ENCODE measurements at places on chromosomes 2 and 18.

GRCh38 chr18:22434973-22435608 is 17.4 kb upstream of the CTAGE1 start:
- DNase-seq = no peak

- DNase-seq = peak; percentile 48
Measured at GRCh38 chr2:234954551-234954992, 2.8 kb downstream of the SH3BP4 start.

GRCh38 chr2:170196963-170197362 is 19.0 kb downstream of the MYO3B start:
- no peak for DNase-seq

- no peak for DNase-seq
Measured at GRCh38 chr18:48555465-48555995, 16.7 kb downstream of the CTIF start.

GRCh38 chr2:168611091-168611490 is 155.0 kb downstream of the CERS6 start:
- DNase-seq = no peak

DNA sequence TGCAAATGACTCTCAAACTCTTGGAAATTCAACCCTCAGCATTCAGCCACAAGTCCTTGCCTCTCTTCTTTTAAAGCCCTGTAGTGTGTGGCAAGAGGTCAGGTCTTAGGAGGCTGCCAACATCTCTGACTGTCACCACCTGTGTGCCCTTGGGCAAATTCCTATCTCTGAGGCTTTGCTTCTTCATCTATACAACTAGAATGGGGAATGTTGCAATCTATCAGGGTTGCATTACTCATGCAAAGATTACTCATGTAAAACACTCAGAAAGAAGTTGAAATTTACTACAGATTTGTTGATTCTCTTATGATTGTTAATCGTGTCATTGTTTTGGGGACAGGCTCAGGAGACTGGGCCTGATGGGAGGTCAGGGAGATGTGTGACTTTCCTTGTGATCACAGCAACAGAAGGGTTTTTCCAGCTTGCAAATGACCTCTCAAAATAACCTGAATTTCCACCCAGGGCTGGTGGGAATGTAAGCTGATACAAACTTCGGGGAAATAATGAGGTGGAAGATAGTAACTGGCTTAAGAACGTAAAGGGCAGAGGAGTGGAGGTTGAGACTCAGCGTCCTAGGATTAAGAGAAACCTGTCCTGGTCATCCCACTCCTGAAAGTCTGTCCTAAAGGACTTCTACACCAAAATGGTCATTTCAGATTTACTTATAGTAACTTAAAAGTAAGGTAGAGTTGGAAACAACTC is 32.1 kb upstream of the SIGLEC15 start:
- DNase-seq = no peak

- DNase-seq = peak; percentile 64
Measured at GRCh38 chr2:95333888-95334338, 36.8 kb downstream of the KCNIP3 start.

GRCh38 chr2:216341121-216341520 is 31.2 kb downstream of the MARCHF4 start:
- DNase-seq = peak; percentile 37

DNA sequence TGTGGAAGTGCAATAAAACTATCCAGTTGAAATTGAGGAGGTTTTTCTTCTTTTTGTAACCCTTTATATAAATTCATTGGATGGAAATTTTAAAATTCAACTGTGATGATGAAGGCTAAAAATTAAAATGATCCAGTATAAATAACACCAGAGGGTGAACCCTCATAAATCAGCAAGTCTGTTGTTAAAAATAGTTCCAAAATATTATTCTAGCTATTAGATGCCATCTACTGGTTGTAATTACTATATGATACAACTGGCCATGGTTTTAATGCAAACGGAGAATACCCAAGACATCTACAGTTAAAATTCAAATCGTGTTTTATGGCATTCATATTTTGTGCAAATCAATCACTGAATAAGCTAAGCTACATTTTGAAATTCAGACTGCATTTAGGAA is 53.8 kb downstream of the TMEM200C start:
- DNase-seq = no peak

- DNase-seq = no peak
Measured at GRCh38 chr18:66630831-66631230, 26.9 kb upstream of the CDH19 start.

- DNase-seq = peak; percentile 56
Measured at GRCh38 chr2:124437811-124438210, 412.7 kb downstream of the CNTNAP5 start.

GRCh38 chr2:2642906-2643890 is 312.1 kb upstream of the MYT1L start:
- no peak for DNase-seq

DNA sequence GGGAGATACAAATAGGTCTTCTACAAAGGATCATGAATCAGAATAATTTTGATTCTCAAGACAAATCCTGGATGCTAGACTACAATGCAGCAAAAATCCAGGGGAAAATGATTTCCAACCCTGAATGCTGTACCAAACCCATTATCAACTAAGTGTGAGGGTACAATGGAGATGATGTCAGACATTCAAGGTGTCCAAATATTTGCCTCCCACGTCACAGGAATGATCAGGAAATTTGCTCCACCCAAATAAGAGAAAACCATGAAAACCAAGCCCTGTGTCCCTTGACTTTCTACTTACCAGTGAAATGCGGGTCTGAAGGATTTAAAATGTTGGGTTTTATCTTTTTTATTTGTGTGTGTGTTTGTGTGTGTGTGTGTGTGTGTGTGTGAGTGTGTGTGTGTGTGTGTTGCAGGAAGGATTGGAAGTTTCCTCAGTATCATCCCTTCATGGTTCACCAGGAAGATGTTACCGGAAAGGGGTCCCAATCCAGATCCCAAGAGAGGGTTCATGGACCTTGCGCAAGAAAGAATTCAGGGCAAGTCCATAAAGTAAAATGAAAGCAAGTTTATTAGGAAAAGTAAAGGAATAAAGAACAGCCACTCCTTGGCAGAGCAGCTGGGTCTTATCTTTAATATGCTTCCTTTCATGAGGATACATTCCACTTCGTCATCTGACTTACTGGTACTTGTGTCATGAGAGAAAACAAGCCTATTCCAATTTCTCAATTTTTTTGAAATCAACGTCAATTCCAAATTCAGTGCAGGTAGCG is 61.1 kb upstream of the ID2 start:
- DNase-seq = no peak

DNA sequence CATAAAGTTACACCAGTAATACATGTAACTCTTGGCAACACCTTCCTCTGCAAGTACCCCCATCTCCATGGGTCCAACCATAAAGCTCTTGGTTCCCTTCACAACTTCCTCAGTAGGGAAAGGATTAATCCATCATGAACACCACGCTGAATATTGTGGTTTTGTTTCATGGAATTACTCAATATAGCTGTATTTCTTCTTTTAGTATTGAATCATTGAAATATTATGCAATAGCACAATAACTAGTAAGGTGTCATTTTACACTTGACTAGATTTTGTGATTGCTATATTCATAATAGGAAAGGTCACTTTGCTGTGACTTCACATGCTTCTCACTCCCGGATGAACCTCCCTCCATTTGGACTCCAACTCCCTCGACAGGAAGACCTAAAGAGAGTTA is 29.7 kb upstream of the PID1 start:
- DNase-seq = no peak

GRCh38 chr2:14626873-14627272 is 5.6 kb upstream of the LRATD1 start:
- DNase-seq = no peak

DNA sequence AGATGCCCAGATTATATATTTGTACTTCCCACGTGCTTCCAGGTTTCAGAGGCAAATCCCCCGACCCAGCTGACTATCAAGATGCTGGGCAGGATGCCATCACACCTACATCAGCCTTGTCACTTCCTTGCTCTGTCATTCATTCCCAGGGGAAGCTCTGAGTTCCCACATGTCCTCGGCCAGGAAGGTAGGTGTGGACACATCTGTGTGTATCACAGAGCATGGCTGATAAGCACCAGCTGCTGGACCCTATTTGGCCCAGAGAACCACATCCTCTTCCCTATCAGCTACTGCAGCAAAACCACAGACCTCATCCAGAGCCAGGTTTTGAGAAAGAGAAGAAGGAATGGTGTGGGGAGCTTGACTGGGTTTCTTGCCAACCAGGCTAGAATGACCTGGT is 31.9 kb upstream of the ITGA6 start:
- no peak for DNase-seq

DNA sequence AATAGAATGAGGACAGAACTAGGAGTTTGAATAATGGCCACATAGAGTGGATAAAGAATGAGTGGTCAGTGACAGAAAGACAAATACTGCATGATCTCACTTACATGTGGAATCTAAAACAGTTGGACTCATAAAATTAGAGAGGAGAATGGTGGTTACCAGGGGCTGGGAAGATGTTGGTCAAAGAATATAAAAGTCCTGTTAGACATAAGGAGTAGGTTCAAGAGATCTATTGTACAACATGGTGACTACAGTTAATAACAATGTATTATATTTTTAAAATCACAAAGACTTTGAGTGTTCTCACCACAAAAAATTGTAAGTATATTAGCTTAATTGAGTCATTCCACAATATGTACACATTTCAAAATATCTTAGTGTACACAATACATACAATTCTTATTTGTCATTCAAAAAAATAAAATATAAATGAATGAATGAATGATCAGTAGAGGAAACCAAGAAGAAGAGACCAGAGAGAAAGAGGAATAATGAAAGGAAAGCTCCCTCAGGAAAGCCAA is 177.9 kb upstream of the VRK2 start:
- no peak for DNase-seq

DNA sequence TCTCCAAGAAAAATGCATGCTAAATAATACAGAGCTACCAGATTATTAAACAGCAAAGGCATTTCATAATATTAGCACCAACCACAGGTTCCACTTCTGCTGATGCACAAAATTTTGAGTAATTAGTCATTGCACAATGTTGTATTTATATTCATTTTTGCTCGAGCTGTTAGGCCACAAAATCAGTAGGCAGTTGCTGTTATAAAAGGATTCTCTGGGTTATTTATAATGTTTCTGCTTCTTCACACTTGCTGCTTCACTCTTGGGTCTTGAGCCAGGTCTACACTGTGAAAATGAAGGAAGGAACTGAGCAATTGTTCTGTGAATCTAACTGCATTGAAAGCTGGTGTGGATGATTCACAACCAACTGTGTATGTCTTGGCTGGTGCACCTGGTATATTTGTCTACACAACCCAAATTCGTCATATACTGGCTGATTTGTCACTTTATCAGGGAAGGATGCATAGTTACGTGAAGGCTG is 38.3 kb downstream of the MRPL33 start:
- DNase-seq = no peak

GRCh38 chr2:215002500-215002899 is 135.9 kb downstream of the ABCA12 start:
- DNase-seq = peak; percentile 69

- DNase-seq = no peak
Measured at GRCh38 chr2:55952415-55952814, 28.8 kb upstream of the EFEMP1 start.

GRCh38 chr2:178412047-178412446 is 38.9 kb downstream of the PRKRA start:
- DNase-seq = no peak

DNA sequence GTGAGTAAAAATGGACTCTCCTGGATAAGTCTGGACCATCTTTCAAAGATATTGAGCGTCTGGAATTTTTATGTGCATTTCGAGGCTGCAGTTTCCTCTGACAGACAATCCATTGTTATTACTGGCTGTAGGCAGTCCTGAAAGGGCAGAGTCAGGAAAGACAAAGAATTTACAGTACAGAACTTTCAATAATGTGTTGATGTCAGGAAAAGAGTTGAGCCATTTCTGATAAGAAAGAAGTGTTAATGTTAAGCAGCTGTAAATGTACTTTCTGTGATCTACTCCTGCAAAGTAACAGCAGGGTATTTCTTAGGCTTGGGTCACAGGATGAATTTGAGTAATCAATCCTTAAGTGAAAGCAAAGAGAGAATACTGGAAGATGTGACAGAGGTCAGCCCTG is 29.8 kb downstream of the TSPYL6 start:
- DNase-seq = no peak

DNA sequence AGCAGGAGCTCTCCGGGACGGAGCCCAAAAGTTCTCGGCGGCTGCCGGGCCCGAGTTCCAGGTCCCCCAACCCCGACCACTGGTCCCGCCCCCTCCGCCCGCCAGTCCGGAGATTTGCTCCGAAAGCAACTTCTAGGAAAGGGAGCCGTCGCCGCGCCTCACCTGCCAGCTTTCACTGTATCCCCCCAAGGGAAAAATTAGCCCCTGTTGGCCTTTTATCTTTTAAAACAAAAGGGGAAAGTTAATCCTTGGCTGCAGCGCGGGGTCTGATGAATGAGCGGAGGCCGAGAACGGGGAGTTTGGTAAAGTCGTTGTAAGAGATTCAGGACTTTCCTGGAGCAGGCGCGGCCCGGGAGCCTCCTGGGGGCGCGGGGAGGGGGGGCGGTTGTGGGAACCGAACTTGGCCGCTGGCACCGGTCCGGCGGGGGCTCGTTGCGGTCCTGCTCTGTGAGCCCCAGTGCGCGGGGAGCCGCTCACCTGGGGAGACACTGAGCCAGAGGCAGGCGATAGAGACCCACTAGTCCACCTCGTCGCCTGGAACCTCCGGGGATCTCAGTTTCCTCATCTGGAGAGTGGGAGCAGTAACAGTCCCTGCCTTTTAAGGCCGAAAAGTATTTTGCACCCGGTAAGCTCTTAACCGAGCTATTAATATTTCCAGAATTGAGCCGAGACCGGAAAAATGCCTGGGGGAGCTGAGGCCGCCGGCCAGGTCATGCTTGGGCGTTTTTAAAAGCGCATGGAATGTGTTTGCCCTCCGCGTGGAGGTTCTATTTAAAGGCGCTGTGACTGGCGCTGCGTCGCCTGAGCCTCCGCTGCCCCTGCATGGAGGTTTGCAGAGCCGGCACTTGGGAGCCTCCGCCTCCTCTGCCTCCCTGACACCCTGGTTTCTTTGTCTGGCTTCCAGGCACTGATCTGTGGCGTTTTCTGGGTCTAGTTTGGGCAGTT is 1.1 kb downstream of the EFHD1 start:
- DNase-seq = peak; percentile 58

- DNase-seq = peak; percentile 55
Measured at GRCh38 chr2:136932700-136933099, 167.4 kb downstream of the THSD7B start.

GRCh38 chr18:3117493-3118192 is 102.1 kb downstream of the MYOM1 start:
- DNase-seq = no peak

- no peak for DNase-seq
Measured at GRCh38 chr2:235936493-235936892, 231.7 kb downstream of the GBX2 start.

GRCh38 chr2:191664823-191665677 is 12.9 kb upstream of the NABP1 start:
- no peak for DNase-seq

DNA sequence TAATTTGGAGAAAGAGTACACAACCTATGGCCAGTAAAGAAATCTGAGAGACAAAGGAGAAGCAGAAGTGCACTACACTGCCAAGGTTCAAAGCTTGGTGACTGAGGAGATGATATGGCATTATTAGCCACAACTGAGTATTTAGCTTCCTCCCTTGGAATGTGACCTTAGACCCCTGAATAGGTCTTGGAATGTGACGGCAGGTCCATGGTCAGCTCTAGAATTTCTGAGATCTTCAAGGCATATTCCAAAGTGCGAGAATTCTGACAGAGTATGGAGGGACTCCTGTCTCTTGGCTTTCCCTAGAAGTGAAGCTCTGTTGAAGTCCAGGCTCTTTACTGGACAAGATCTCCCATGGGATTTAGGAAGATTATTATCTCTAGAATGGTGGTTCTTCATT is 130.0 kb upstream of the FN1 start:
- no peak for DNase-seq

GRCh38 chr2:109447251-109447661 is 166.5 kb downstream of the SEPTIN10 start:
- peak; percentile 86 for DNase-seq

- no peak for DNase-seq
Measured at GRCh38 chr2:69300650-69301049, 86.4 kb downstream of the GFPT1 start.

All from eye (tissue), 1 donor.